Sciatic nerve (tissue), 2 donors: ENCODE measurements at places on chromosomes 5 and 9. TPM values are rescaled to one million over a fixed set of nuclear protein-coding genes. Genes with fewer than 3 reads are reported as not detected.

BTNL8 gene
- total RNA-seq: 0.53 TPM

CD180 gene
- 2.0 TPM for total RNA-seq

SRD5A1 gene
- 9.6 TPM for total RNA-seq

PRSS3 gene
- not detected for total RNA-seq

PTGS1 gene
- total RNA-seq: 6.0 TPM

FOXD4L4 gene
- not detected for total RNA-seq
